Activated naive CD4-positive, alpha-beta T cell (primary cell): ENCODE measurements at places on chromosomes 6 and 20.

DNA sequence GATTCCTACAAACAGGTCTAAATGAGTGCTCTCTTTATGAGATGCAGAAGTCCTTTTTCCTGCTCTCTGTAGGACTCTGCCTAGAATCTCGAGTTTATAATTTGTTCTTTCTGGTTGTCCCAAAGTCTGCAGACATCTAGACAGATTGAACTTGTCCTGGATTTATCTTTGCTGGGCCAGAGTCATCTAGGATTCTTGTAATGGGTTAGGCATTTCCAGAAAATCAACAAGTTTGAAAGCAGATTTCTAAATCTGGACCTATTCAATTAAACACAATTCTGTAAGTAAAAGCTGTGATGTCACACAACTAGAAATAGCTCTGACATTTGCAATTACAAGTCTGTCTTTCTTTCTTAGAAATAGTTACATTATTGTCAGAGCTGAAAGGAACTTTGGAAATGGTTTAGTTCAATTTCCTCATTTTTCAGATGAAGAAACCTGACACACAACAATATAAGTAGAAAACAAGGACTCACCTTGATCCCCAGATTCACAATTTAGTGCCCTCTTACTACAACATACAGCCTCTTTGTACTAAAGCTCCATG is 4.2 kb upstream of the RSPO3 start:
- DNase-seq = no peak

DNA sequence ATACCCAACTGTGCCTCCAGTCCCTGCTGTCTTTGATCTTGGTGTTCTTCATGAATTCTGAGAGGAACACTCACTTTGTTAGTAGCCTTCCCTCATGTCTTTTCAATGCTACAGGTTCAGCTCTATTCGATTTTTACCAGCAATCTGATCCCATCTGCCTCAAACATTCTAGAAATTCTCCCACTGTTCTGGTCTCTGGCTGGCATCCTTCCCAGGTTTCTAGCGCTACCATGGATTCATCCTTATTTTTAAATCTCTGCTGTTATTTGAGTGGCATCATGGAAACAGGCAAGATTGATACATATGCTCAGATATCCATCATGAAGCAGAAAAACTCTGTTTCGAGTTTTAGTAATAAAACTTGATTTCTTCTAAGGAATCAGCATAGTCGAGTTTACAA is 94.8 kb downstream of the GRM1 start:
- no peak for DNase-seq

GRCh38 chr6:146551545-146551944 is 7.9 kb downstream of the RAB32 start:
- no peak for DNase-seq

- no peak for DNase-seq
Observed at GRCh38 chr6:159682810-159683209, 10.2 kb downstream of the SOD2 start.

GRCh38 chr20:7708112-7708511 is 232.1 kb downstream of the HAO1 start:
- no peak for DNase-seq

DNA sequence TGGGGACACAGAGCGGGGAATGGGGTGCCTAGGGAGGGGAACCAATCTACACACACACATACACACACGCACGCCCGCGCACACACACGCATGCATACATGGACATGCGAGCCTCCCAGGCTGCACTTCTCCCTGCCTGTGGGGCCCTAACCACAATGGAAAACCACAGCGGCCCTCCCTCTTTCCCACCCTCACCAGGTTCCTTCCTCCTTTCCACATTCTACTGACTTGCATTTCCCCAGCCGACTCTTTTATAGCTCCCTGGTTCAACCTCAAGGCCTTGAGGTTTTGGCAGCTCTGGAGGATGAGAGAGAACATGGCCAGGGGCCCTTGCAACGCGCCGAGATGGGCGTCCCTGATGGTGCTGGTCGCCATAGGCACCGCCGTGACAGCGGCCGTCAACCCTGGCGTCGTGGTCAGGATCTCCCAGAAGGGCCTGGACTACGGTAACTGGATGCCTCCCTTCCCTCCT is at the start of gene BPI:
Gene BPI (plus strand): TSS at position 249 of the 472 bp plus-strand sequence. CDS start 68 bp downstream, at position 317.
- no peak for DNase-seq

GRCh38 chr20:51488331-51488730 is 54.2 kb downstream of the NFATC2 start:
- DNase-seq = no peak

DNA sequence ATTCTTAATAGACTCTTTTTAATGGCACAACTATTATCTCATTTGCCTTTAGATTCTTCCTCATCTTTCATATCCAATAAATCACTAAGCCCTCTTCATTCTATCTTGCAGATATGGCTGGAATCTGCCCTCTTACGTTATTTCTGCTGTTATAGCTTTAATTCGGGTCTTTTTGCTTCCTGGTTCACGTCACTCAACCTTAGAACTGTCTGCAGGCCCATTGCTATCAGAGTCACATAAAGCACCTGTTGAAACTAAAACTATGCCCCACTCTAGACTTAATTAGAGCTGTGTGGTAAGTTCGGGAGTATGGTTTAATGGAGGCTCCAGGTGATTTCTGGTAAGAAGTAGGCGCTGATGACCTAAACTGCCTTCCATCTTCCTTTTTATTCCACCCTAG is 988 bp downstream of the QRSL1 start:
- no peak for DNase-seq

DNA sequence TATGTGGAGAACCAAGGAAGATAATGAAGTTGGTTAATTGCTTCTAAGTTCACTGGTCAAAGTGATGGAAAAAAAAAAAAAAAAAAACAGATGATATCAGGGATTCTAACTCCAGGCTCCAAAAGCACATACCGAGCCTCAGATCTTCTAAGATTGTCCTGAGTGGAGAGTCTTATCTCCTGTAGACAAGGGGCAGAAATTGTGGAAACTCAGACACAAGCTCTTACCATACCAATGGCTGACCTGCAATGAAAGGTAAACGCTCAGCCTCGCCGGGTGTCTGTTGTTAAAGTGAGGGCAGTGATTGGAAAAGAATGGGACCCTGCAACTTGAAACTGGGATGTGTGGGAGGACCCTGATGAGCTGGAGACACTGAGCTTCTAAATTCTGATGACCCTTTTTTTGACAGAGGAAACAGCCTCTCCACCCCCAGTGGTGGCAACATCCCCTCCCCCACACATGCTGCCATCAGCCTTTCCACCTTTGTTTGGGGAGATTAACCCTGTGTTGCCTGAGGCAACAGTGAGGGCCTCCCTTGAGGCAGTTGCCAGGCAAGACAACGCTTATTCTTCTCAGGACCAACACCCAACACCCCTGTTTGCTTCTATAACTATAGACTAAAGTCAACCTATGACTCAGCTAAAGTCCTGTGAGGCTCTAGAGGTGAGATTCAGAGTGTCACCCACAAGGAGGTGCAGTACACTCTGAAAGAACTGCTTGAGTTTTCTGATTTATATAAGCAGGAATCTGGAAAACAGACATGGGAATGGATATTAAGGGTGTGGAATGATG is 154.0 kb downstream of the THBS2 start:
- no peak for DNase-seq

GRCh38 chr6:151186804-151187330 is 52.9 kb upstream of the AKAP12 start:
- no peak for DNase-seq

DNA sequence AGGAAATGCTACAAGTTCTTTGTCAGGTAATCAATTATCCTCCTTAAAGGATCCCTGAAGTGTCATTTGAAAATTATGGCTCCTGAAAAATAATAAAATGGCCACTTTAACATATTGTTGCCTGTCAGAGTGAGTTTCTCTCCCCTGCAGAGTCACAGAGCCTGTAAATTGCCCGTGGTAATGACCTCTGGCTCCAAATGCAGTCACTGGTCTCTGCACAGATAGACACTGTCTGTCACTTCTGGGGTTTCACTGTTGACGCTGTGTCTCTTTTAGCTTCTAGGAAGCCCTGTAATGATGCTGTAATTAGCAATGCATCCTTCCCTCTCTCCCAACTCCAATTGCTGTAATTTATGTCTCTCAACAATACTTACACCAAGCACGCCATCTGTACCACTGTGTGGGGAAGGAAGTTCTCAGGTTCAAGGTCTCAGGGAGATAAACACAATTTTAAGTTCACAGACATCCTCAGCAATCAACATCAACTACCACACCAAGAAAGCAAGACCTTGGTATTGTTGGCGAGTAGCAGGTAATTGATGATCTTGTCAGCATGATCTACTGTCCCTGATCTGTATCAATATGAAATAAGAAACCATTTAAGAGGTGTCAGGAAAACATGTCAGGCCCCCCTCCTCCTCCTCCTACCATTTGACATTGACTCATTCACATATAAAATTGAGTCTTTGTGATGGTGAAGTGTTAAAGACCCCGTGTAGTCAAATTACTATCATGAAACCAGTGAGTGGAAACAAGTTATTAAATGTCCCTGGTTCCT is 91.2 kb upstream of the SULF2 start:
- no peak for DNase-seq

GRCh38 chr20:8470156-8470555 is 338.1 kb downstream of the PLCB1 start:
- DNase-seq = no peak

- DNase-seq = no peak
Observed at GRCh38 chr6:41153451-41153850, 696 bp downstream of the TREML1 start.

GRCh38 chr6:100112855-100113508 is 119.0 kb upstream of the MCHR2 start:
- DNase-seq = no peak

GRCh38 chr6:13395272-13396237 is 67.2 kb upstream of the TBC1D7 start:
- no peak for DNase-seq

DNA sequence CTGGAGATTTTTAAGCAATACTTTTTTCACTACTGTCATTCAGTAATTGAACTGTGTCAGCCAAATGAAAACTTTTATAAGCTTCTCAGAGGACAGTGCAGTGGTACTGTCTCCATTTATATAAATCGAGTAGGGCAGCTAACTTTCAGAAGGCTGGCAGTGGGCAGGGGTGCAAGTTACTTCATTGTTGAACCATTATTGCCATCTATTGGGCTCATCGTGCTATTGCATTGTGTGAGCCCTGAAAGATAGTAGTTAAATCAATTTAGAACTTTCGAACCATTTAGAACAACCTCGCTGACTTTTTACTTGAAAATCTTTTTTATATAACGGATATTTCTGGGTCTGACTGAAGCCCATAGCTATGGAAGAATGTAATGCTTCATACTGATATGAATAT is 347.8 kb upstream of the PLCB4 start:
- DNase-seq = no peak

DNA sequence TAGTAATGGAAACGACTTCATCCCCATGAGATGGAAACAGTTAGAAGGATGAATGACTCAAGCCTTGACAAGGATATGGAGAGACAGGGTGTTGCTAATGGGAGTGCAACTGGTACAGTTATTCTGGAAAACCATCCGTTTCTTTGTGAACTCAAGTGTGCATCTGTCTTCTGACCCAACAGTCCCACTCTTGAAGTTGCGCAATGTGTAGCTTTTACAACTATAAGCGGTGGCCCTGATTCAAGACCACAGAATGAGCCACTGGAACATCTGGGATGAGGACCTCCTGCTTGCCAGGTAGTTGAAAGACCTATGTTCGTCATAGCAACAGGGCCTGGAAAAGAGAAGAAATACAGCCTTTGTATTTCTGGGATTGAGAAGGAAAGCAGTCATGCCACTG is 115.8 kb upstream of the GMDS start:
- no peak for DNase-seq

DNA sequence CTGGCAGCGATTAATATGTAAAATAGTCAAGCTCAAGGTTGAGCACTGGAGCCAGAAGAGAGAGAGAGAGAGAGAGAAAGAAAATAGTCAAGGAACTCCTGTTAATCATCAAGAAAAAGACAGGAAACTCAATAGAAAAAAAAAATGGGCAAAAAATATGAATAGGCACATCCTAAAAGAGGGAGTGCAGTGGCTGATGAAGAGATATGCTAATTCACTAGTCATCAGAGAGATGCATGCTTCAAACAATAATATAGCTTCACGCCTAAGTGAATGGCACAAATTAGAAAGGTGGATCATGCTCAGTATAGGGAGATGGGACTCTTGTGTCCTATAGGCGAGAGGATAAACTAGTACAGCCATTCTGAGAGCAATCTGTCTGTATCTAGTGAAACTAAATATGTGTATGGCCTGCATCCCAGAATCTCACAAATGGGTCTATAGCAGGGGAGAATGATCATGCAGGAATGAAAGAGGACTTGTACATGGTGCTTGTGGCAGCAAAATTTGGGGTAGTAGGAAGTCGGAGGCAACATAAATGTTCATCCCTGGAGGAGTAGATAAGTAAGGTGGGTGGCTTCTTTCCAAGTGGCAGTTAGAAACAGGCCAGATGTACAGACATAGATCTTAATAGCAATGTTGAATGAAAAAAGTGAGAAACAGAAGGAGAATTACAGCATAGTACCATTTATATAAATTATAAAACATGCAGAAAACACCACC is 176.8 kb downstream of the VEGFA start:
- no peak for DNase-seq

GRCh38 chr6:22512686-22513427 is 56.5 kb upstream of the HDGFL1 start:
- no peak for DNase-seq

GRCh38 chr6:142726616-142727015 is 218.4 kb downstream of the HIVEP2 start:
- no peak for DNase-seq

DNA sequence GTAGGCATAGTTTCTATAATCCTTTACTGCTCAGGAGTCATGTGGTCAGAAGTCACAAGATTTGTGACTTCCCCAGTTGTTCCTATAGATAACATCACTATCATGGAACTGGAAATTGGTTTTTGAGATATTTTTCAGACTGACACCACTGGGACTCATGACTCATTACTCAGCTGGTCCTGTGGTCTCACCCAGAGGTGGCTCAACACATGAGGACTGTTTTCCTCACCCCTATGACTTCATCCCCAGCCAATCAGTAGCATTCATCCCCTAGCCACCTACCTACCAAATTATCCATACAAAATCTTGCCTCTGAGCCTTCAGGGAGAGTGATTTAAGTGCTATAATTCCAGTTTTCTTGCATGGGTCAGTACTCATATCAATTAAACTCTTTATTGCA is 1217.7 kb downstream of the EPHA7 start:
- no peak for DNase-seq

DNA sequence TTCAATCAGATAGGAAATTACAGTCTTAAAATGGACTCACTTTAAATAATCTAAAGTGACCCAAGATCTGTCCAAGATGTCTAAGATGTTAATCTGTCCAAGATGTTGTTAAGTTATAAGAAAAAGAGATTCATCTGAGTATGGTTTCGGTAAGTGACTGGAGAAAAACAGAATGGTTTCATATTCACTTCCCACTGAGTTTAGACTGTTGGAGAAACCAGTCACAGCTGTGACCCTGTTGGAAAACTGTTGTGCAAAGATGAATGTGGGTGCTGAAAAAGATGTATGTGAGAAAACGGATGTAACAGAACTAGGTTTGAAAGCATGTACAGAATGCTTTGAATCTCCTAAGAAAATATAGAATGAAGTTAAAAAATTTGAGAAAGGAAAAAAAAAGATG is 325.9 kb downstream of the COL12A1 start:
- DNase-seq = no peak

- no peak for DNase-seq
Observed at GRCh38 chr20:43507150-43508080, at the start of gene L3MBTL1. Gene L3MBTL1 (plus strand): TSS chr20:43507697. CDS start chr20:43513504, 5,807 bp downstream.
